Activated CD4-positive, alpha-beta T cell treated with anti-CD3 and anti-CD28 coated beads, Interleukin-2, amount 10 ng/mL, durations not matched to agents 24 days and 14 days (primary cell): ENCODE measurements at places on chromosomes 13 and 19.

- peaks cover 40% of the 10 kb centered on the region for H3K27me3 ChIP-seq
- peak overlapping the region; percentile 34 for H3K27ac ChIP-seq
- H3K4me3 ChIP-seq = no peak overlapping the region
Observed at GRCh38 chr19:14059652-14060155, 2.2 kb downstream of the PALM3 start.

GRCh38 chr13:97445522-97446187, 11.7 kb downstream of the RAP2A start:
- no peak overlapping the region for H3K27ac ChIP-seq
- peaks cover 2% of the 10 kb centered on the region for H3K4me1 ChIP-seq
- H3K36me3 ChIP-seq = peaks cover 19% of the 10 kb centered on the region

- DNase-seq = no peak
- peaks cover 8% of the 10 kb centered on the region for H3K36me3 ChIP-seq
- peaks cover 8% of the 10 kb centered on the region for H3K4me1 ChIP-seq
- no peak overlapping the region for H3K4me3 ChIP-seq
- H3K27ac ChIP-seq = no peak overlapping the region
- no peaks in the 10 kb centered on the region for H3K27me3 ChIP-seq
Observed at GRCh38 chr13:60012488-60012887, 151.2 kb downstream of the DIAPH3 start.

DNA sequence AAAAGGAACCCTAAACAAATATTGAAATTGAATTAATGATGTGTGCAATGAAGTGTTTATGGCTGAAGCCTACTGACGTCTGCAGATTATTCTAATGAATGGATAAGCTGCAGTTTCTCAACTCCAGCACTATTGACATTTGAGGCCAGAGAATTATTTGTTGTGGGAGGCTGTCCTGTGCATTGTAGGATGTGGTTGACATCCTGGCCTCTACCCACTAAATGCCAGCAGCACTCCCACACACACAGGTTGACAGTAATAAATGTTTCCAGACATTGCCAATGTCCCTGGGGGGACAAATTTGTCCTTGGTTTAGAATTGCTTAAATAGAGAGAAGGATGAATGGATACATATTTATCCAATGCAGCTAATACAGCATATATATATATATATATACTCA, 19.2 kb upstream of the MYH14 start:
- H3K4me1 ChIP-seq = no peaks in the 10 kb centered on the region
- H3K36me3 ChIP-seq = no peaks in the 10 kb centered on the region

DNA sequence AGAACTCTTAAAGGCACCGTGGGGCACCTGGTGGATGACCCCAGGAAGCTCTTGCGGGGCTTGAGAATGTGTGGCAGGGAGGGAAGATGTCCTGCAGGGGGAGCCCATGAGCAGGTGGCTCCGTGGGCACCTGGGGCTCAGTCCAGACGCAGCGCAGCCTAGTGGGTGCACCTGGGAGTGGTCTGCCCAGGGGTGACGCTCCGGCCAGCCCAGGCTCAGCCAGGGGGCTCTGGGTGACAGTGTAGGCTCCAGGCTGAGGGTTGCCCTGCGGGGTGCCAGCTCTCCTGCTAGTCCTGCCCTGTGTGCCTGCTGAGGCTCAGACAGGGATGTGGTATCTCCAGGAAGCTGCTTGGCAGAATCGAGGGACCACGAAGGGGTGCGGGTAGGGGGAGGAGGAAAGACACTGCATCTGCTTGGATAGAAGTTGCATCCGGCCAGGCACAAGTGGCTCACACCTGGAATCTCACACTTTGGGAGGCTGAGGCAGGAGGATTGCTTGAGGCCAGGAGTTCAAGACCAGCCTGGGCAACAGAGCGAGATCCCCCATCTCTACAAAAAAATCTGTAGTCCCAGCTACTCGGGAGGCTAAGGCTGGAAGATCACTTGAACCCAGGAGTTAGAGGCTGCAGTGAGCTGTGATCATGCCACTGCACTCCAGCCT, 15.0 kb upstream of the PGLS start:
- H3K4me1 ChIP-seq = peaks cover 14% of the 10 kb centered on the region
- no peak overlapping the region for H3K27ac ChIP-seq
- peak; percentile 94 for DNase-seq
- peaks cover 2% of the 10 kb centered on the region for H3K36me3 ChIP-seq
- no peaks in the 10 kb centered on the region for H3K27me3 ChIP-seq

GRCh38 chr13:33381906-33382305, 96.4 kb upstream of the STARD13 start:
- H3K36me3 ChIP-seq = no peaks in the 10 kb centered on the region
- no peak overlapping the region for H3K27ac ChIP-seq
- no peaks in the 10 kb centered on the region for H3K27me3 ChIP-seq
- no peak overlapping the region for H3K4me3 ChIP-seq

- H3K4me3 ChIP-seq = no peak overlapping the region
- DNase-seq = no peak
- H3K27ac ChIP-seq = no peak overlapping the region
- H3K36me3 ChIP-seq = no peaks in the 10 kb centered on the region
- no peaks in the 10 kb centered on the region for H3K4me1 ChIP-seq
- H3K27me3 ChIP-seq = no peaks in the 10 kb centered on the region
Observed at GRCh38 chr13:113048766-113049165, 56.8 kb upstream of the F7 start.

DNA sequence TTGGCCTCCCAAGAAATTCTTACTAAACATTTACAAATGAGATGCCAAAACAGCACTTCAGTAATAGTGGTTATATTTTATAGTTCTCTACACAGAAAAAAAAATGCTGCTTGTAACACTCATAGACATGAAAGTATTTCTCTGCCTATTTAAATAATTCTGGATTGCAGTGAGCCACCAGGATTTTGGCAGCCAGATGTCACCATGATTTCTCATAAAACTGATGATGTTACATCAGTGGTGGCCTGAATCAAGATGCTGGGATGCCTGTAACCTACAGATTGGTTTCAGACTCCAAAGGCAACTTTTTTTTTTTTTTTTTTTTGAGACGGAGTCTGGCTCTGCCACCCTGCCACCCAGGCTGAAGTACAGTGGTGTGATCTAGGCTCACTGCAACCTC, 2.7 kb upstream of the CAPS start:
- DNase-seq = no peak
- peaks cover 11% of the 10 kb centered on the region for H3K36me3 ChIP-seq
- no peaks in the 10 kb centered on the region for H3K27me3 ChIP-seq
- H3K4me1 ChIP-seq = peaks cover 12% of the 10 kb centered on the region
- no peak overlapping the region for H3K4me3 ChIP-seq

DNA sequence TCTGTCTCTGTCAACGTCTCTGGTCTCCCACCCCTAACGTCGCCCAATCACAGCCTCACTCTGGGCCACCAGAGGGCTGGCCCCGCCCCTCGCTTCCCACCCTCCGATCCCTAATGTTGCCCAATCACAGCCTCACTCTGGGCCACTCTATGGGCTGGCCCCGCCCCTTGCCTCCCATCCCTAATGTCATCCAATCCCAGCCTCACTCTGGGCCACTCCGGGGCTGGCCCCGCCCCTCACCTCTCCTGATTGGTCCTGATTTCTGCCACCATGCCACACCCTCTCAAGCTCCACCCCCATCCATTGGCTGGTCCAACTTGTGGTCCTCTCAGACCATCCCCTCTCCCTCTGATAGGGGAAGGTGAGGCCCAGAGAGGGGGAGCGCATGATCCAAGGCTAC, 24.9 kb downstream of the CELF5 start:
- H3K27me3 ChIP-seq = no peaks in the 10 kb centered on the region
- no peaks in the 10 kb centered on the region for H3K36me3 ChIP-seq
- no peak overlapping the region for H3K4me3 ChIP-seq
- H3K4me1 ChIP-seq = no peaks in the 10 kb centered on the region

DNA sequence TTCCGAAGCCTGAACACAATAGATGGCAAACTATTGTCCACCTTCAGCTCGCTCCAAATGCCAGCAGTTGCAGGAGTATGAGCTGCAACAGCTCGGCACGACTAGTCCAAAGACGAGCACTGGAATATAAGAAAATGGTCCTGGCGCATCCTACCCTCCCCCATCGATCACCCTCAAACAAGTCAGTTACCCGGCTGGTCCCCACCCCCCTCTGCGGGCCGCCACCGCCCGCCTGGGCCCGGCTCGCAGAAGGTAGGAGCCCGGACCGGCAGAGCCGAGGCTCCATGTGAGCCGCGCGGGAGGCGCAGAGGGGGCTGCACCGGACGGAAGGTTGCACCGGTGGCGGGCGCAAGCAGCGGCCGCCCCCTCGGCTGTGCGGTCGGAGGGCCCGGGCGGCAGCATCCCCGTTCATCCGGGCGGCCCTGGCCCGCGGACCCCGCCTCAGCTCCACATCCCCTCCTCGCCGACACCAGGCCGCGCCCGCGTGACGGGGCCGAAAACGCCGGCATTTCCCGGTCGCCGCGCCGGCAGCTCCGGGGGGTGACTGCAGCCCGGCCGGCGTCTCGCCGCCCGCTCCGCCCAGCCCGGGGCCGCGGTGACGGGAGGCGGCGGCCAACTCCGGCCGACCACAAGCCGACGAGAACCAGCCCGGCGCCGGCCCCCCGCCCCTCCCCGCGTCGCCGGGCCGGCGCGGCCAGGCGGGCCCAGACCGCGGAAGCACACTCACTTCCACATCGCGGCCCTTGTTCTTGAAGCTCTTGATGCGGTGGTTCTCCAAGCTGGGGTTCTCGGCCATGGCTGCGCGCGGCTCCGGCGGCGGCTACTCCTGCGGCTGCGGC, 552 bp downstream of the KPNA3 start:
- peak overlapping the region; percentile 99 for H3K27ac ChIP-seq
- H3K27me3 ChIP-seq = no peaks in the 10 kb centered on the region
- H3K36me3 ChIP-seq = peaks cover 21% of the 10 kb centered on the region

- peak overlapping the region; percentile 98 for H3K4me3 ChIP-seq
- peaks cover 10% of the 10 kb centered on the region for H3K4me1 ChIP-seq
- DNase-seq = peak; percentile 95
- H3K27me3 ChIP-seq = no peaks in the 10 kb centered on the region
- peaks cover 15% of the 10 kb centered on the region for H3K36me3 ChIP-seq
Observed at GRCh38 chr19:10836479-10837330, 693 bp upstream of the TMED1 start.

DNA sequence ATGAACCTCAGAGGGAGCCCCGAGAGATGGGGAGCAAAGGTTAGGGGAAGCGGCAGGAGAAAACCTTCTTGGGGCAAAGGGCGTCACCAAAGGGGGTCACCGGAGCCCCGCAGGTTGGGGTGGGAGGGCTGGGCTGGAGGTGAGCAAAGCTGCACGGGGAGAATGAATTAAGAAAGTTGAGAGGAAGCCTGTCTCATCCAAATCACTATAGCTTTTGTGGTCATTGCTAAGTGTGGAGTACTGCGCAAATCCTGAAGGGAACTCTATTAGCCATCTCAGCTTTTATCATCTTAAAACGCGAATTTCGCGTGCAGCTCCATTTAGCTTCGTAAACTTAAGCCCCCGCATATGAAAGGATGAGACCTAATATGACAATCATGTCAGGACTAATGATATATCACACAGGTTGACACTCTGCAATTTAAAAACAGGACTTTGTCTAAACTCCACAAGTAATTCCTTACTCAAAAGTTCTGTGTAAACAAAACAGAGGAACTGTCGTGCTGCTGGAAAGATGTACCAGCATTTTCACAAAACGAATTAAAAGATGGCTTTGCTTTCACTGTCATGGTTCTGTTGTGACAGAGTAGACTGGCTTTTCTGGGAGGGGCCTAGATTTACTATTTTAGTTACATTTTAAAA, 631 bp downstream of the LACC1 start:
- peak overlapping the region; percentile 89 for H3K4me3 ChIP-seq
- peaks cover 5% of the 10 kb centered on the region for H3K36me3 ChIP-seq
- H3K27me3 ChIP-seq = peaks cover 19% of the 10 kb centered on the region
- peak overlapping the region; percentile 90 for H3K27ac ChIP-seq

DNA sequence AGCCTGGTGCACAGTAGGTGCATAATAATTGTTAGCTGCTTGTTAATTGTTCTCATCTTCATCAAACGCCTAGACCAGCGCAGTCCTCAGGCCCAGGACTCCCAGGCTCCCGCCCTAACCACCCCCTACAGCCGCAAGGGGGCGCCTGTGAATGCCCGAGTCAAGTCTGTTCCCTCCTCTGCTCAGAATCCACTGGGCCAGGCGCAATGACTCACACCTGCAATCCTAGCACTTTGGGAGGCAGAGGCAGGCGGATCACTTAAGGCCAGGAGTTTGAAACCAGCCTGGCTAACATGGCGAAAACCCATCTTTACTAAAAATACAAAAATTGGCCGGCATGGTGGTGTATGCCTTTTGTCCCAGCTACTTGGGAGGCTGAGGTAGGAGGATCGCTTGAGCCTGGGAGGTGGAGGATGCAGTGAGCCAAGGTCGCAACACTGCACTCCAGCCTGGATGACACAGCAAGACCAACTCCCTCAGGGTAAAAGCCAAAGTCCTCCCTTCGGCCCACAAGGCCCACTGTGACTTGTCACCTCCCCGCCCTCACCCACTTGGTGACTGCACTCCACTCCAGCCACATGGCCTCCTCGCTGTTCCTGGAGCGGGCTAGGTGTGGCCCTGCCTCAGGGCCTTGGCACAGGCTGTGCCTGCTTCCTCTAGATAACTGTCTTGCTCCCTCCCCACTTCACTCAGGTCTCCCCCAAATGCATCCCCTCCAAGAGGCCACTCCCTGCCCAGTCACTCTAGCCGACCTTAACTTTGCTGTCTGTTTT, 9.1 kb downstream of the ZNF653 start:
- H3K27me3 ChIP-seq = no peaks in the 10 kb centered on the region
- H3K36me3 ChIP-seq = peaks cover 20% of the 10 kb centered on the region
- peak; percentile 87 for DNase-seq

DNA sequence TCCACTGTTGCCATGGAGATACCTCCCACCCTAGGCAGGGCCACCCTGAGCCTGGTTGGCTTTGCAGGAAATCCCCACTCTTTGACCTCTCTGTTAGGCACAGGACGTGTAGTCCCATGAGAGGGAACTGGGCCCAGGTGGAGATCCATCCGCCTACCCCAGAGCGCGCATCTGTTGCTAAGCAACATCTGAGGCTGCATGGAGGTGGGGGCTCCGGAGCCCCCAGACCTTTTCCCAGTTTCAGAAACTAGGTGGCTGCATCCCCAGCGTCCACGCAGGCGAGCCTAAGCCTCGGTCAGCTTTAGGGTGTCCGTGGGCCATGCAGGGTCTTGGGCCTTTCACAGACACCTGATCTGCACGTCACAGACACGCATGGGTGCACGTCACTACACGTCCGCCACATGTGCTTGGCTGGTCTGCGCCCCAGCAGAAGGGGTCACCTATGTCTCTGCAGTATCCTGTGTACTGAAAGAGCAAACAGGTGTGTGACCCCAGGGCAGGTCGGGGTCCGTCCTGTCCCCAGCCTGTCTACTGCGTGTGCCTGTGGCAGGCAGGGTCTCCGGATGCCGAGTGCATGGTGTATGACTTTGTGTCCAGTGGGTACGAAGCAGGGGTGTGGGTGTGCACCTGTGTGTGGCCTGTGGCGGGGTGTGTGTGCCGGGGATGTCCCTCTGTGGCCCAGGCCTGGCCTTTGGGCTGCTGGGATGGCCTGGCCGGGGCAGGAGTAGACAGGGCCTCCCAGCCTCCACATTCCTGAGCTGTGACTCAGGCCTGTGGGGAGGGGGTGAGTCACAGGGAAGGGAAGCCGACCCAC, 4.1 kb upstream of the CIRBP start:
- H3K27me3 ChIP-seq = no peaks in the 10 kb centered on the region
- H3K4me1 ChIP-seq = peaks cover 35% of the 10 kb centered on the region
- peaks cover 3% of the 10 kb centered on the region for H3K36me3 ChIP-seq
- peak overlapping the region; percentile 15 for H3K27ac ChIP-seq
- no peak for DNase-seq

GRCh38 chr13:77305266-77305665, 21.6 kb downstream of the MYCBP2 start:
- no peak overlapping the region for H3K27ac ChIP-seq
- H3K36me3 ChIP-seq = peaks cover 19% of the 10 kb centered on the region
- DNase-seq = no peak
- peaks cover 50% of the 10 kb centered on the region for H3K4me1 ChIP-seq
- no peaks in the 10 kb centered on the region for H3K27me3 ChIP-seq
